Neural crest cell (in vitro differentiated cells): ENCODE measurements at places on chromosomes 12 and 14. TPM values are rescaled to one million over a fixed set of nuclear protein-coding genes. Genes with fewer than 3 reads are reported as not detected.

Gene RAD9B
- 0.23 and 0.50 TPM in 2 replicates for total RNA-seq

Gene MLF2
- 203 and 217 TPM in 2 replicates for total RNA-seq

Gene DNM1L
- total RNA-seq: 92.3 and 104 TPM in 2 replicates

Gene RAN
- 1,593 and 1,610 TPM in 2 replicates for total RNA-seq

Gene SLC39A5
- 0.65 and 1.0 TPM in 2 replicates for total RNA-seq

Gene KRT2
- not detected in 2 replicates for total RNA-seq

Gene BEGAIN
- total RNA-seq: 3.0 and 4.8 TPM in 2 replicates

Gene CCDC38
- 0.18 TPM in 1 of 2 replicates, not detected in the other for total RNA-seq

Gene CLEC2A
- total RNA-seq: not detected in 2 replicates

DNA sequence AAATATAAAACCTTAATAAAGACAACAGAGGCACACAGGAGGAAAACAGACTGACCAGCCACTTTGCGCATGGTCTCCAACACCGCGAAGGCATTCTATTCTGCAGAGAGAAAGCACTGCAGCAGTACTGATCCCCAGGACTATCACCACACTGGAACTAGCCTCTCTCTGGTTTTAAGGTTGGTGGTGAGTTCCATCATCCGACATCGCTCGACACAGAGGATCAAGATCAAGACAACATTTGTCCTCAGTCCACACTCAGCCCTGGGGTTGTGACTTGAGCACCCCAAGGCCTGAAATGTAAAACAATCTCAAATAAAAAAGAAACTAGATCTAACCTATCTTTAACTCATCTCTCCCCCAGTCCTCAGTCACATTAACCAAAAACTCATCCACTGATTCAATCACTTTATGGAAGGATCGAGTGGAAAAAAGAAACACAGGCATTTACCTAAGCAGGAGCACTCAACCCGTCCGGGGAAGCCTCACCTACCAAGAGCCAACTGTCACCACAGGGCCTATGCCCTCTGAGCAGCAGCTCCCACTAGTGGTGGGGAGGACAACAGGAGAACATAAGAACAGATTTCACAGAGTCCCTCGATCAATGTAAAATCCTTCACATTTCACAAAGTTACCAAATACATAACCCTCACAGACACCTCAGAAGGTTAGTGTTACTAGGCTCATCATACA, 17.7 kb downstream of the STXBP6 start:
- no peak for DNase-seq

DNA sequence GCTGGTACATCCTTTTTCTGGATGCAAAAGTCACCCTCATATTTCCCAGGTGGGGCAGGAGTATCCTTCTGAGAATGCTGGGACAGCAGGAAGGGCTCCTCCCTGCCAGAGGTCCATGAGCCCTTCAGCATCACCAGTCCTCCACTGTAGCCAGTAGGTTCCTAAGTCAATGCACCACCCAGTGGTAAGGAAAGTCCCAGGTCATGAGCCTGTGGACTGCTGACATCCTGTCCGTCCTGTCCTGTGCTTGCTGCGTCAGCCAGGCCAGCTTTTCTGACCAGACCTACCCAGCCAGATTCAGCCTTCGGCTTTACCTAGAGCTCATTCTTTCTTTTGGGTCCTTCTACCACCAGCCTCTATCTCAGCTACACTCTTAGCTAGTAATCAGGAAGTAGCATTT, 23.0 kb upstream of the ACTN1 start:
- DNase-seq: no peak

GRCh38 chr12:129552996-129553750, 350.7 kb downstream of the TMEM132D start:
- no peak for DNase-seq

DNA sequence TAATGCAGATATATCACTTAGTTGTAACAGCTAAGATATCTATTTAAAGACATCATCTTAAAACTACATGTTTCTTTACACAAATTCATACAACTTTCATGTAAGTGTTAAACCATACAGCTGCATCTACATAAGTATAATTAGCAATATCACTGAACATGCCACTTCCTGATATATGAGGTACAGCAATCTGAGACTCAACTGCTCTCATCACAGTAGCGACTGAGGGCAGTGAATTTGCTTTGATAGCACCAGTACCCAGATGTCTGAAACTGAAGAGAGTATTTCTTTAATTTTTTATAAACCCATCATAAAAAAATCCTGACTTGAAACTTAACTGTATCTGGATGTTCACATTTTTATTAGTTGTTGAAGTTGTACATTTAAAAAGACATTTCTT, 34.7 kb upstream of the NUAK1 start:
- DNase-seq: no peak

GRCh38 chr12:132494294-132495164, 4.6 kb downstream of the FBRSL1 start:
- DNase-seq: no peak

DNA sequence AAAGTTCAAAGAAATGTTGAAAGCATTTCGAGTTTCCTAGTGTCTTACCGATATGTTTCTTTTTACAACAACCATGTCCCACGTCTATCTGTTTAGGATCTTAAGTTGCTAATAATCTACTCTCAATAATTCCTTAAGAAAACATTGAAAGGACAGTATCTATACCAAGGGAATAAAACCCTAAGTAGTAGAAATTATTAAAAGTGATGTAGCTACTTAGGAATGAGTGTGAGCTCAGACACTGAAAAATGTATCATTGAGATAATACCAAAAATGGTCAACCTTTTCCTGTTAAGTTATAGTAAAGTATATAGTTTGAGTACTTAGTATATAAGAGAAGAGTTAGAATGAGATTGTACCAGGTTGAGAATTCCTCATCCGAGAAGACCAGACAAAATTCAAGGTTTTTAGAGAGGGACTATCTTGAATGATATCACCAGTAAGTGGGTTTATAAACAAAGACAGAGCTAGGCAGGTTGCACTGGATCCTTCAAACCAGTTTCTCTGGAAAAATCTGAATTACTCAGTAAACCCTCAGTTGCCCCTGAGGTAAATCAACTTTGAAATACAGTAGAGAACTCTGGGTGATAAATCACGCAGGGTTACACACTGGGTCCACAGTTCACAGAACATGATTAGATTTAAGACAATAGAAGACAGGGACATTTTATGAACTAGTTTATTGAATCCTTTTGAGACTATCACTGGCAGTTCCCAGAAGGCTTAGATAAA, 96.8 kb downstream of the ERGIC2 start:
- DNase-seq: no peak

DNA sequence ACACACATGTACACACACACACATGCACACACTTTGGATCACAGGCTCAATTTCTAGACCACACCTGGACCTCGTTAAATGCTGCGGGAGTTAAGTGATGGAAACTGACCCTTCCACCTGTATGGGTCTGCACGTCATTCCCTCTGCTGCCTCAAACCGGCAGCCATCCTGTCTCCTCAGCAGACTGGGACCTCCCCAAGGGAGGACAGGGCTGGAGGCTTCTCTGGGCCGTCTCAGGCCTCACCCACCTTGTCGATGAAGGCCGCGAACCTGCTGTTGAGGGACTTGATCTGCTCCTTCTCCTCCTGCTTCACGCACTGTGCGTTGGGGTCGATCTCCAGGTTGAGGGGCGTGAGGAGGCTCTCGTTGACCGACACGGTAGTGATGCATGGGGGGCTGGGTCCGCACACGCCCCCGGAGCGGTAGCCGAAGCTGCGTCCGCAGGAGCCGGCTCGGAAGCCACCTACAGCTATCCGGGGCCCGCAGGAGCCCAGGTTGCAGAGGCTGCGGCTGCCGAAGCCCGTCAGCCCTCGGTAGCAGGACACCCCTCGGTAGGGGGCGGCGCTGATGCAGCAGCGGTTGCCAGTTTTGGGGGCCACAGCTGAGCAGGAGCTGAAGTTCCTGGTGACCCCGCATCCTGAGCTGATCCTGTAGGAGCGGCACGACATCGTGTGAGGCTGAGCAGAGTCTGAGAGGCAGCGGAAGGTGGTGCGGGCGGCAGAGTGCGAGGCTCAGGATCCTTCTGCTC, at the start of gene KRT85:
Gene KRT85 (minus strand): TSS at position 744 of the 748 bp plus-strand sequence. CDS start 76 bp downstream, at position 668.
- DNase-seq: no peak

DNA sequence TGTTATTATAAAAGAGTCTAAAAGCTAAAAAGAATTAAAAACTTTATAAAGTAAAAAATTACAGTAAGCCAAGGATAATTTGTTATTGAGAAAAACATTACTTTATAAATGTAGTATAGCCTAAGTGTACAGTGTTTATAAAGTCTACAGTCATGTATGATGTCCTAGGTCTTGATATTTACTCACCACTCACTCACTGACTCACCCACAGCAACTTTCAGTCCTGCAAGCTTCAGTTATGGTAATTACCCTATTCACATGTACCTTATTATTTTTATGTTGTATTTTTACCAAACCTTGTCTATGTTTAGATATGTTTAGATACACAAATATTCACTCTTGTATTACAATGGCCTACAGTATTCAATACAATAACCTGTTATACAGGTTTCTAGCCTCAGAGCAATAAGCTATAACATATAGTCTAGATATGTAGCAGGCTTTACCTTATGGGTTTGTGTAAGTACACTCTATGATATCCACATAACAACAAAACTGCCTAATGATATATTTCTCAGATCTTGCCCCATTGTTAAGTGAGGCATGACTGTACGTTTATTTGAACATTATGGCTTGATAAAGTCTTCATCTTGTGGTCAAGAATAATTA, 113.7 kb upstream of the KITLG start:
- DNase-seq: no peak

GRCh38 chr14:82009076-82009475, 475.4 kb upstream of the SEL1L start:
- DNase-seq: no peak

DNA sequence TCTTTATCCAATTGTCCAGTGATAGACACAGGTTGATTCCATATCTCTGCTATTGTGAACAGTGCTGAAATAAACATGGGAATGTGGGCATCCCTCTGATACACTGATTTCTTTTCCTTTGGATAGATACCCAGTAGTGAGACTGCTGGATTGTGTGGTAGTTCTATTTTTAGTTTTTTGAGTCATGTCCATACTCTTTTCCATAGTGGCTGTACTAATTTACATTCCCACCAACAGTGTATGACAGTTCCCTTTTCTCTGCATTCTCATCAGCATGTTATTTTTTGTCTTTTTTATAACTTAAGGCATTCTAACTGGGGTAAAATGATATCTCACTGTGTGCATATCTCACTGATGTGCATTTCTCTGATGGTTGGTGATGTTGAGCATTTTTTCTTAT, 24.8 kb upstream of the VASH1 start:
- no peak for DNase-seq

- DNase-seq: no peak
These were observed 77.7 kb downstream of the SLC15A4 start for GRCh38 chr12:128745772-128746689.

DNA sequence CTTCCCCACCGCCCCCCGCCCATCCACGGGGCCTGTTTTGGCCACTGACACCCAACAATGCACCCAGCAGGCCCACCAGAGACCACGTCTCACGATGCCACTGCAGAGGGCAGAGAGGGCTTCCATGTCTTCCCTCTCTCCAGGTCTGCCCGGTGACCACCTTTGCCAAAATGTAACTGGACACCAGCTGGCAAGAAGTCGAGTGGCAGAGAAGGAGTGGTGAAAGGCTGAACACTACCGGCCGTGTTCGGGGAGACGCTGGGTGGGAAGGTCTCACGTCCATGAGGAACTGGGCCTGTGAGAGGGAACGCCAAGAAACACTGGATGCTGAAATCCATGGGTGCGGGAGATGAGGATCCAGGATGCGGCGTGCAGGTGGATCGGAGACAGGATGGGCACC, 308.2 kb downstream of the ADGRD1 start:
- DNase-seq: no peak

GRCh38 chr14:68395604-68396003, 397.3 kb downstream of the ZFP36L1 start:
- no peak for DNase-seq

DNA sequence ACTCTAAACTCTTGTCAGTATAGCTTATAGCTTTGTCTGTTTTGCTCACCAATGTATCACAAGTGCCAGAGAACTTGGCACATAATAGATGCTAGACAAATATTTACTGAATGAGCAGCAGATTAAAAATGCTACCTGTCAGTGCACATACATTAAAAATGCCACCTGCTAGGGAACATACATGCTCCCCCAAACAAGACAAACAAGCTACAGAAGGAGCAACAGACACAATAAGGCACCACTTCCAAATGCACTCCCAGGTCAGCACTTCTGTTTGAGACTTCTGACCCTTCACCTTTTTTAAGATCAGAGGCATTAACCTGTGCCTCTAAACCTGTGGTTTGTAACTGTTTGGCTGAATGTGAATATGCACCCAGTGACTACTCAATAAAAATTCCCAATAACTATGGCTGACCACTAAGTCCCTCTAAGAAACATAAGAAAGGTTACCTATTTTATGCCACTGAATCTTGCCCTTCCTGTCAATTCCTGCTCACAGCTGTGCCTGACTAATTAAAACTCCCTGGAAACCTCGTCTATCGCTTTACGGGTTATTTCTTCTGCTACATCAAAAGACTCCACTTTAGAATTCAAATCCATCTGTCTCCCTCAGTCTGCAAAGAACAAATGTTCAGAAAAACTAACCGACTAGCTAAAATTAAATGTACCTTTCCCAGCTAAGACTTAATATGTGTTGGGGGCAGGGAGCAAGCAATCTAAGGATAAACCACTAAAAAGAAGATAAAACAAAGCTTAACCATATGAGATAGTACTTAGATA, 41.0 kb downstream of the HECTD4 start:
- no peak for DNase-seq

DNA sequence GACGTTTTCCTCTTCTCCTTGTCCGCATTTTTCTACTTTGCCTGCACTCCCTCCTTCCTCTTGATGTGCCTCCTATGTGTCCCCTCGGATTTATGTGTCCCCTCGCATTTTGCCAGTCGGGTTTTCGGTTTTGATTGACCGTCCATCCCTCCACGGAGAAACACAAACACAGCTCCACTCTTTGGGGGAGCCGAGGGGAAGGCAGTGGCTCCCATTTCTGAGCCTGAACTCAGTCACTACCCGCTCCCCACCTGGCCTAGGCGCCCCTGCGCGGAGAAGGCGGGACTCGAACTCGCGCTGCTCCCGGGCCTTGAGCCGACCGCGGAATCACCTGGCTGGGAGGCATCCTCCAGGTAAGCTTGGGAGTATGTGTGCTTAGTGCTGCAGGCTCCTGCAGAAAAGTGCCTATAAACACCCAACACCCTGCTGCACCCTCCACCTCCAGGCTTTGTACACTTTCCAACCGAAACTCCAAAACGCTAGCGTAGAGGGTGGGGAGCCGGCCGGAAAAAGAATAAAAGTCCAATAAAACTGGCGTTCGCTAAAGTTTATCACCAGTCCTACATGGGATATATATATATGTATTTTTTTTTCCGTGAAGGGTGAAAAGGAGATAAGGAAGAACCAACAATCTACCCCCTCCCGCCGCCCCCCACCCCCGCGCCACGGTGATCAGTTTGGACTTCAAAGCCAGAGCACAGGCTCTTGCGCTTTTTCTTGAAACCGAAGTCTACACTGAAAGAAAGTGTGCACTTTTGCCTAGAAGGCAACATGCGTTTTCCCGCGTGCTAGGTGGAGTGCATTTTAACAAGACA, 3.3 kb upstream of the CCND2 start:
- no peak for DNase-seq

DNA sequence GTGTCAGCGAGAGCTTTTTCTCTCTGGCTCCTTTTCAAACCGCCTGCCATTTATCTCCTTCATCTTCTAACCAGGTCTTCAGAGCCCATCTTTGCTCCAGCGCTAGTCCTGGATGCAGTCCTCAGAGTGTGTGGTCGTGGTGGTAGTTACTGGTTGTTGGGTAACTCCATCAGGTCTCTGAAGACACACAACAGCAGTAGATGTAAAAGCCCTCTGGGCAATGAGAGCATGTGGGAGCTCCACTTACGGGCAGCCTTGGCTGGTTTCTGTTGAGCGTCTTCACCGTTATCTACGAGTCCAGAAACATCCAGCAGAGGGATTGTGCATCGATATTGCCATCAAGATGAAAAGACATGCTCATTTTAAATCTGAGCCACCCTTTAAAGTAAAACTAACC, 61.2 kb downstream of the FBXL14 start:
- no peak for DNase-seq
